GM19239 (cell line): ENCODE measurements at places on chromosomes 4 and X.

DNA sequence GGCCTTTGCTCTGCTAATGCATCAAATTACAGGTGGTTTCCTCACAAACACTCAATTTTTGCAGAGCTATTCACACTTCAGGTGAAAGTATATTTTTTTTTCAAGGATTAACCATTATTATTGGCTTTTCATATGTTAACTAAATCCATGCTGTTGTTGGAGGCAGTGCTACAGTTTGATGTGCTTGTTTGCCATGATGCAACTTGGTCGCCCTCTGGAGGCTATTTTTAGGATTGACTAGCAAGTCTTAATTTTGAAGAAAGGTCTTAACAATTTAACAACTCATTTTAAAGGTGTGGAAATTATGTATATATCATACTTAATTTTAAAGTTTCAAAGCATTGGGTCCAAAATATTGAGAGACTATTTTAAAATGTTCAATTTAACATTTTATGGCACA, 168.8 kb upstream of the FAM47A start:
- DNase-seq = no peak

GRCh38 chrX:122567911-122568310, 616.2 kb upstream of the GRIA3 start:
- DNase-seq = no peak

DNA sequence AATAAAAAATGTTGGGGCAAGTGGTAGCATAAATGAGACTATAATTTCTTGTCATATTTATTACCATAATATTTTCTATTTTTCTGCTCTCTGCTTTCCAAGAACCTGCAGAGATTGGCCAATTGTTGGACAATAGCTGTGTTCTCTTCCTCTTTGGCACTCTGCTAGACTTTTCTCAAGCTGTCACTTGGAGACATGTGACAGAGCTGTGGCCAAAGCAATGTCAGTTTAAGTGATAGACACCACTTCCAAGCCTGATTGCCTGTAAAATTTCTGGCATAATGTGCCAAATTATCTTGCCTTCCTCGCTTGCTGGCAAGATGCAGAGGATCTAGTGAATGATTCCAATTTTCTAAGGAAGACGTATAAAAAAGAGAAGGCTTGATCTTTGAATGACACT, 162.2 kb upstream of the NDST4 start:
- DNase-seq = no peak

DNA sequence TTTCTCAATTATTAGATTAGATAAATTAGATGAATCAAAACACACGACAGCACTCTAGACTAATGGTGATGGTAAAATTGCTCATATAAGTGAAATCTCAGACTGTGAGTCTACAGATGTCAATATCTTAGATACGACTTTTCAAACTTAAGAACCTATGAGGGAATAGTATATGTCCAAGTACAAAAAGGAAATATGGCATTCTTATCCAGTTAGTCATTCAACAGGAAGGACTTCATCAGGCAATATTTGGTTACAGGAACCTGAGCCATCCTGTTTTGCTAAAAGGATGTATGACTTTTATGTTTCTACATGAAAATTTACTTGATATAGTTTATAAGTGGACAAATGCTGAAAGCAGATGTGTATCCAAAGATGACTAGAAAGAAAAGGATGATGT, 107.0 kb downstream of the CT47B1 start:
- no peak for DNase-seq

DNA sequence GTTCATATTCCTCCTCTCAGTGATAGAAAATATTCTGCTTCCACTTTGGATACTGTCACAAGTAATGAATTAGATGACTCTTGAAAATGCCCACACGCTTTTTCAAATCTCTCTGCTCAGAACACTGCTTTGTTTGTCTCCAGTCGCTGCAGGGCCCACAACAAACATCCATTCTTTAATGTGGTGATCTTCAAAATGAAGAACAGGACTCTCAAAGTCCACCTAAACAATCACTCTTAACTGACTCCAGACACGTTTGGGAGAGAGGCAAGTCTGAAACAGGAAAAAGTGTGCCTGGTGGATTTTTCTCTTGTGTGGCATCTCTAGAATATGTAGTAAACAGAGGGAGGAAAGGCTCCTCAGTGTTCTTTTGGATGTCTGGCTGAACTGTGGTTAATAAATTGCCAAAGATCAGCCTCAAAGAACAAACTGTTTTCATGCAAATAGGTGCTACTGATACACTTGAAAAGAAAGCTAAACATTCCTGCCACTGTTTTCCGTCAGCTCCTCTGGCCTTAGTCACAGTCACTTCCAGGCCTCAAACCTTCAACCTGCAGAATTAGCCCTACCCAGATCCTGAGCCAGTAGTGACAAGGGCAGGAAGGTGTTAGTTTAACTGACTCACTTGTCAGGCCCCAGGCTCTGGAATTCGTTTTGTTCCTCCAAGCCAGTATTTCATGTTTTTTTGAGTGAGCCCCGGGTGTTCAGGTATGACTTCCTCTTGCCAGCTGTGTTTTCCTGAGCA, 259.6 kb upstream of the GPC4 start:
- no peak for DNase-seq

GRCh38 chr4:72112514-72113156, 80.8 kb downstream of the NPFFR2 start:
- DNase-seq = peak; percentile 1

DNA sequence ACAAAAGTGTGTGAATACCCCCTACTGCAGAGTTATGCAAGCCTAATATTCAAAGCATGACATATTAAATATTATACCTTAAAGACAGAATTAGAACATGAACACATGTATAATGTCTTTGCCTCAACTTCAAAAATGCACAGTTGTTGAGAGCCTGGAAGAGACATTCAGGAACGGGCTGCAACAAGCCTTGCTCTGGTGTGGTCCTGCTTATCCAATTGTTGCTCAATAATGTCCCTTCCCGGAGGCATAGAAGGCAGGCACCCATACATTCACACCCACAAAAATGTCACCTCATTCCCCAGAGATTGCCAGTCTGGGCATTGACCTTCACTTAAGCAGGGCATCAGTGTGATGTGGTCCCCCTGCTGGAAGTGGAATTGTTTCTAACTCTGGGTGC, 238.8 kb downstream of the CBR4 start:
- DNase-seq = no peak

DNA sequence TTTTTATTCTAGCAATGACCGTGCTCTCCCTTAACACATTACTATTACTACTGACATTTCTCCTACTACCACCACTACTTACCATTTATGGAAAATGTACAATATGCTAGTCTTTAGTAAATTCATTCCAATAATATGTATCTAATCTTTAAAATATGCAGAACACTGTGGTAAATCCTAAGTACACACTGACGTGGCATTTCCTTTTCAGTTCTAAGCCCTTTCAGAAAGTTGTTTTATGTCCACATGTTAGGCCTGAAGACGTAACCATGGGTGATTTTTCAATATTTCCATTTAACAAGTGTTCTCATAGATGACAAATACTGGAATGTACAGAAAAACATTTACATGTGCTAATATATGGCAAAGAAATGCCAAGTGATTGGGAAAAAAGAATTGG, 268.6 kb upstream of the SLIT2 start:
- no peak for DNase-seq

- no peak for DNase-seq
Measured at GRCh38 chrX:120302434-120302833, 8.8 kb downstream of the TMEM255A start.

- no peak for DNase-seq
Measured at GRCh38 chrX:134444681-134445080, 15.3 kb upstream of the HPRT1 start.

- no peak for DNase-seq
Measured at GRCh38 chr4:71141125-71141524, 147.7 kb downstream of the DCK start.

DNA sequence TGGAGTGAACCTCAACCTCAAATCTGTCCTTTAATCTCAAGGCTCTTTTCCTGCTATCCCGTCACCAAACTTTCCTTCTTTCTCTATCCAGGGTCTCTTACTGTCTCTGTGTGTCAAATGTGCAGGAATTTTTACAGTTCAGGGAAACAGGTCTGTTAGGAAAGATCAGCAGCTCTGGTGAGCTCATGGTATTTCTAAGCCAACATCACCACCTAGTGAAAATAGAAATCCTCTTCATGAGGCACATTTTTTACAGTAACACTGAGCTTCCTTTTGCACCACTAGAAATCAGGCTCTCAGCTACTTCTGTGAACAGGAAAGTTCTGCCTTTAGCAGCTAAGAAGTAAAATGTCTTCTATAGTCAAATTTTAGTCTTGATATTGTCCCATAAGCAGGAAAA, 39.6 kb downstream of the NUDT11 start:
- no peak for DNase-seq

DNA sequence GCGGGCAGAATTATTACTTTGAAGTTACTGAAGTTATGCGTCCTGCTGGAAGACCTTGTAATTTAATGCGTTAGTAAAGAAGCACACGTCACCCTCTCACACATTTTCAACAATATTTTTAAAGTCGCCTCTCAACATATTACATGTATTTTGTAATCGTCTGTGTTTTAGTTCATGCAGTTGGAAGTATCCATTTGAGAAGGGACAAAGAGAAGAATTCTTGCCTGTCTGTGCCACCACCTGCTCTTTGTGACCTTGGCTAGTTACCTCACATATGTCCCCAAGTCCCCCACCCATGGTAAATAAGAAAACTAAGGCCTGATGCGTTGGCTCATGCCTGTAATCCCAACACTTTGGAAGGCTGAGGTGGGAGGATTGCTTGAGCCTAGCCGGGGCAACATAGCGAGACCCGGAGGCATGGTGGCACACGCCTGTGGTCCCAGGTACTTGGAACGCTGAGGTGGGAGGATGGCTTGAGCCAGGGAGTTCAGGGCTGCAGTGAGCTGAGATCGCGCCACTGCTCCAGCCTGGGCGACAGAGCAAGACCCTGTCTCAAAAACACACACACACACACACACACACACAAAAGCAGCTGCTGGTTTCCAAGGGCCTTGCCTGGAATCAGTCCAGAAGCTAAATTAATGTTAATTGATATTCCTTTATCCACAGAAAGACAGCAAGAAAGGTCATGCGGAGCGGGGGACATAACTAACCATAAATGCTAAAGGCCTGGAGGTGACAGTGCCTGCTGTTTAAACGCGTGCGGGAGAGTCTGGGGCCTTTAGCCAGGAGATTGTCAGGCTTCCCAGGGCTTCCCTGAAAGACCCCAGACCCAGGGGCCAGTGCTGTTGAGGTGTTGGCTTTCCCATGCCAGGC, 811 bp downstream of the TMEM187 start:
- no peak for DNase-seq

- DNase-seq = no peak
Measured at GRCh38 chrX:53018627-53019026, 30.0 kb upstream of the GPR173 start.

GRCh38 chr4:27049239-27049829, 188.7 kb downstream of the STIM2 start:
- no peak for DNase-seq

DNA sequence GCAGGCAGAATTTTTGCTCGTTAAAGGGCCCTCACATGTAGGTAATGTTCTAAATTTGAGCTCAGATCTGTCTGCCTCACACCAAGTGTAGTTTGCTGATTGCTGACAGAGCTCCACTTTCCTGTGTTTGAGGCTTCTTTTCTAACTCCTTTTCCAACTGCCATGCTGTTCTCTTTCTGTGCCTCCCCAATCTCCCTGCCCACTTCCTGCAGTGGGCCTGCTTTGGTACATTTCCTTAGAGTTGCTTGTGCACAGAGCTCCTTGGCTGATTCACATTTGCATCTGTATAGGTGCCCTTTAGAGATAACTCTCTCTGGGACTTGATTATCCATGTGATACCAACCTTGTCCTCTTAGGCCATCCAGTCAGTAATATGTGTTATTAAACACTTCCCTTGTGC, 4.5 kb downstream of the MED28 start:
- DNase-seq = no peak

DNA sequence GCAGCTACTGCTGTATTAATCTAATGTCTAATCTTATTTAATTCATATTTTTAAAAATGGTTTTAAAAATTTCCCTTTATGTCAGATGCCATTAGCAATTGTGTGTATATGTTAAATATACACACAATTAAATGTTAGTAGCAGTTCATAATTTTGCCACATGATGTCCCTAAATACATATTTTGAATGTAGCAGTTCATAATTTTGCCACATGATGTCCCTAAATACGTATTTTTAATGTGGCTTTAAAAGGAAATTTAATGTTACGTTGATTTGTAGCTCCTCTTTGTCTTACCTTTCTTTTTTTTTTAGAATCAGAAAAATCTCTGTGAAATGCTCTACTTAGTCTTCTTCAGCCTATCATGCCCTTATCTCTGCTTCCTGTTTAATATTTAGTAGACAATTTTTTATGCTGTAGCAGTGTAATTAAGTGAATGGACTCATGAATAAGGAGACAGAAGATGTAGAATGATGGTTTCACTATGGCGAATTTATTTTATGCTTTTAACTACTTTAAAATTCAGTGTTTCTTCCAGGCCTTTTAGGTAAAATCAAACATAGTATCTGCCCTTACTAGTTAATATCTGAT, 26.1 kb downstream of the RBM46 start:
- no peak for DNase-seq

- no peak for DNase-seq
Measured at GRCh38 chrX:39982948-39983347, 114.8 kb downstream of the BCOR start.

DNA sequence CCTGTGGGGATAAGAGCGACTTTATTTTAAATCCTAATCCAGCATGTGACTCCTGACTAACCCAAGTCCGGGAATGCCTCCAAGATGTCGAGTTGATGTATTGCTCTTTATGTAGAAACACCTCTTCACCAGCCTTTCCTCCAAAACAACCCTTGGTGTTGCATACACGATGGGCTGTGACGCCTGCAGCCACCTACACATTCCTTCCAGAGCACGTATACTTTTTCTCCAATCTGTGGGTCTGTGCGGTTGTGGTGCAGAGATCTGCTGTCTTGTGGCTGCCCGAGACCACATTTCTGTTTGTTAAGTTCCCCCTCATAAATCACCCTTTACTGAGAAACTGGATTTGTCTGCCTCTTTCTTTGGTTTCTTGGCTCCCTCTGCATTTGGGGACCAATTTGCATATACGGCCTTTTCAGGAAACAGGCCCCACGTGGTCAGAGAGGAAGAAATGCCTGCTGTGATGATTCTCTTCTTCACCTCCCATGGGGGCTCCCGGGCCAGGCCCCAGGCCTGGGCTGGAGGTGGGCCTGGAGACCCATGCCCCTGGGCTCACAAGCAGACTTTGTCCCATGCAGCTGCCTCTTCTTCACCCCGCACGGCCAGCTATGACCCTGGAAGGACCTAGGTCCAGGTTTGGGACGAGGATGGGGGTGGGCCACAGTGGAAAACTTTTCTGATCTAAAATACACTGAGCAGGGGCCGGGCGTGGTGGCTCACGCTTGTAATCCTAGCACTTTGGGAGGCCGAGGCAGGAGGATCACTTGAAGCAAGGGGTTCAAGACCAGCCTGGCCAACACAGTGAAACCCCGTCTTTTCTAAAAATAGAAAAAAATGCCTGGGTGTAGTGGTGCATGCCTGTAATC, 21.4 kb upstream of the AFAP1 start:
- no peak for DNase-seq

GRCh38 chr4:181991369-181992108, 251.7 kb upstream of the TENM3 start:
- no peak for DNase-seq

- DNase-seq = no peak
Measured at GRCh38 chr4:26028133-26028792, 114.2 kb downstream of the SMIM20 start.
